ENCODE measurements at places on chromosomes 6 and 20.

DNA sequence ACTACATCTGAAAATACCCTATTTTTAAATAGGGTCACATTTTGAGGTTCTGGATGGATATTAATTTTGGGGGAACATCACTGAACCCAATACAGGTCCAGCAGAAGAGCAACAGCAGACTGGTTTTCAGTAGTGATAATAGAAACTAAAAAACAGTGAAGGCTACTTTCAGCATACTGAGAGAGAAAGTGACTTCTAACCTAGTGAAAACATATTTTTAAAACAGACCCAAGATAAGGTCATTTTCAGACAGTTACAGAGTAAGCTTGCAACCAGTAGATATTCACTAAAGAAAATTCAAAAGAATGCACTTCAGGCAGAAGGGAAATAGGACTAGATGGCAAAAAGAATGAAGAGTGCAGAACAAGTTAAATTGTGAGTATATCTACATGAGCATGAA is 42.0 kb upstream of the TMEM244 start:
- DNase-seq: no peak

GRCh38 chr6:71388068-71388744 is 99.6 kb downstream of the OGFRL1 start:
- no peak for DNase-seq

DNA sequence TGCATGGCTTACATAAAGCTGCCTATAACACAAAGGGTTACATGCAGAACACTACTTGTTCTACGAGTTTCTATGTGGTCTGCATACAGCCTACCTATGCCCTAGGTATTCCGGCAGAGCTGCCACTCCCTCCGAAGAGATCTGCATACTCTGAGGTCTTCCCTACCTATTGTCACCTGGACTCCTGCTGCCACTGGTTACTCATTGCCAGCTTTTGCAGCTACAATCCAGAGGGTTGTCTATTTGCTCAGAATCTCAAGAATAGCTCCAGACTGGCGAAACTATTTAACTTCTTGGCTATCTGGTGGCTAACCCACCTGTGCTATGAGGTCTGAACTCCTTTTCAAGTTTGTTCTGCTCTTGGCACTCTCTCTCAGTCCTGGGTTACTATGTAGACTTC is 323.3 kb downstream of the BMP2 start:
- peak; percentile 32 for DNase-seq

GRCh38 chr6:152595499-152595898 is 41.7 kb downstream of the SYNE1 start:
- peak; percentile 5 for DNase-seq

DNA sequence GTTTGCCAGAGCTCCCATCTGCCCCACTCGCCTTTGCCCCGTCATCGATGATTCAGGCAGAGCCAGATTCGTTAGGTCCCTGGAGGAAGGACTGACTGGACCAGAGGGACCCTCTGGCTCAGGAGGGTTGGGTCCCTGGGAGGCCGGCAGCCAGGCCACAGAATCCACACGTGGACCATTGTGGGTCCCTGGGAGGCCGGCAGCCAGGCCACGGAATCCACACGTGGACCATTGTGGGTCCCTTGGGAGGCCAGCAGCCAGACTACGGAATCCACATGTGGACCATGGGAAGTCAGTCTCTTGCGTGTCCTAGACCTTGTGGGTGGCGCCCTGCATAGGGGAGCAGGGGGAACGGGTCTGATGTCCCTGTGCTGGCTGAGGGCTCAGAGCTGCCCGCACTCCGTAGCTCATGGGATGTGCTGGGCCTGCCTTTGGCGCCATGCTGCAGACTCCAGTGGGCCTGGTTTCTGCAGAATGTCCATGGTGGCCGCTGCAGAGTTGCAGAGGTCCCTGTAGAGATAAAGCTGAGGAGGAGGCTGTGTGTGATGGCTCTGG is 23.5 kb downstream of the UCKL1 start:
- no peak for DNase-seq

DNA sequence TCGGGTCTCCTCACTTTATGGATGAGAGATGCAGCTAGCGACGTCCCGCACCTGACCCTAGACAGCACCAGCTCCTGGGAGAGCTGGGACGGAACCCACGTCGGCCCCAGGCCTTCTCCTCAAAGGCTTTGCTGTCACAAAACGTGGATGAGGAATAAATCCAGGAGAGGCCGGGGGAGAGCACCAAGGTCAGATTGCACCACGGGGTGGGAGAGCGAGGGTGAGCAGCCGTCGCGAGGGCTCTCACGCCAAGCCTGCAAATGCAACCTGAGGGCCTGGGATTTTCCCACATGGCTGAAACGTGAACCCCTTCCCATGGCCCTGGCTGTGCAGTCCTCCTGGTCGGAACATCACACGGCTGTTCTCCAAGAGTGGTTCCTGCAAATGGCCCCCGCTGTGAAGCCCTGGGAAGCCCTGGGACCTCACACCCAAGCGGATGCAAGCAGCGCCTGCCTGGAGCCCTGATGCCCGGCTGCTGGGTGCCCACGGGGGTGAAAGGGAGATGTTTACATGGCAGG is 45.3 kb downstream of the DLL1 start:
- DNase-seq: no peak

DNA sequence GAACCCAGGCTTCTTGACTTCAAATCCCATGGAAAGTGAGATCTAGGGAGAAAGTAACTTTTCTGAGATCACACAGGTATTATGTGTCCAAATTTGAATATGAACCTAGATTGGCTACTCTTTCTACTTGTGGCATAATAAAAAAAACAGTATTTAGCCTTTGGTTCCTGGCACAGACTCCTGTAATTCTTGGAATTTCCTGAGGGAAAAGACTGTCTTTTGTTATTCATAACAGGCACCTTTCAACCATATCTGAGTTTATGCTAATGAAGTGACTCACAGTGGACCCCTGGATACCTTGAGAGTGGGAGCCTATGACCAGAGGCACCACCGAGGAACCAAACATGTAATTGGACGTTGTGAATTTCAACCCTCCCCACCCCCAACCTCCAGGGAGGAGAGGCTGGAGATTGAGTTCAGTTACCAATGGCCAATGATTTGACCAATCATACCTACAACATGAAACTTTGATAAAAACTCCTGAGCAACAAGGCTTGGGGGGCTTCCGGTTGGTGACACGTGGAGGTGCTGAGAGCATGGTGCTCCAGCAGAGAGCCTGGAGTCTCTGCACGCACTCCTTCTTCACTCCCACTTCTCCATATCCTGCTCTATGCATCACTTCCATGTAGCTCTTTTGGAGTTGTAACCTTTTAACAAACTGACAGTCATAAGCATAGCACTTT is 48.8 kb downstream of the LAMA4 start:
- no peak for DNase-seq

GRCh38 chr20:10919396-10920140 is 245.8 kb upstream of the JAG1 start:
- DNase-seq: no peak

DNA sequence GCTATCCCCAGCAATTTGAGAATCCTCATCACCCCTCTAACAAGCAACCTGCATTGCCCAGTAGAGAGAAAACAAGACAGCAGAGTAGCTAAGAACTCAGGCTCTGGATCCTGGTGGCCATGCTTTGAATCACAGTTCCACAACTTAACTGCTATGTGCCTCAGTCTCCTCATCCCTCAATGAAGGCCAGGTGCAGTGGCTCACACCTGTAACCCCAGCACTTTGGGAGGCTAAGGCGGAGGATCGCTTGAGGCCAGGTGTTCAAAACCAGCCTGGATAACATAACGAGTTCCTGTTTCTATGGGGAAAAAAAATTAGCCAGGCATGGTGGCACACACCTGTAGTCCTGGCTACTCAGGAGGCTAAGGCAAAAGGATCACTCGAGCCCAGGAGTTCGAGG is 23.7 kb downstream of the BACH2 start:
- no peak for DNase-seq

GRCh38 chr20:23403751-23404150 is 17.5 kb downstream of the NAPB start:
- DNase-seq: no peak

GRCh38 chr6:169981568-169981967 is 230.1 kb downstream of the ERMARD start:
- no peak for DNase-seq

DNA sequence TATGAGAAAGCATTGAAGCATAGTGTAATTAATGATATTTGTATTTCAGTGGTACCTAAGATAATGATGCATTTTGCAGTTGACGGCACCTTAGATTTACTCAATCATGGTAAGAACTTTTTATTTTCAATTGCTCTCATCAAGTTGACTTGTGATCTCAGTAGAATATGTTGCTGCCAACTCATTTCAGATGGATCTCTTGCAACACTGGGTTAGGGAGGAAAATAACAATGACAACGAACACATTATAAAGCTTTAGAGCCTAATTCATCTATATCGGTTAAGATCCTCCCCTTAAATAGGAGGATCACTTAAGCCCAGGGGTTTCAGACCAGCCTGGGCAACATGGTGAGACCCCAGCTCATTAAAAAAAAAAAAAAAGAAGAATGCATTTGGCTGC is 18.0 kb upstream of the TBC1D22B start:
- no peak for DNase-seq

Data from SW480 (cell line).